ENCODE measurements at places on chromosomes 5 and 9.

DNA sequence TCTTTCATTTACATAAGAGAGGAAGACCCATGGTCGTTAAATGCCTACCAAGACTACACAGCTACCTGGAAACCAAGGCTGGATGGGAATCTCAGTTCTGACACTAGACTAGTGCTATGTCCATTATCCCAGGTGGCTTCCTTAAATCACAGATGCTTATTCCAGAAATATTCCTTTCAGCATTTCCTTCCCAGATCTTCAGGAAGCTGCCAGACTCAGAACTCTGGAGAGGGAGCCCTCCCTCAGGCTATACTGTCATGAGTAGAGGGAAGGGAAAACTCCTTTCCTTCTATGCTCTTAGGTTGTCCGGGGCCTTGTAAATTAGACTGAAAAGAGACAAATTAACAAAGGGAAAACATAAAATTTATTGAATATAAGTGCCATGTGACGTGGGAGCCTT is 20.8 kb downstream of the FREM1 start:
- H3K36me3 ChIP-seq = no peaks in the 10 kb centered on the region
- no peak overlapping the region for H3K4me3 ChIP-seq
- H3K27ac ChIP-seq = no peak overlapping the region
- peaks cover 4% of the 10 kb centered on the region for H3K4me1 ChIP-seq
- no peaks in the 10 kb centered on the region for H3K27me3 ChIP-seq

DNA sequence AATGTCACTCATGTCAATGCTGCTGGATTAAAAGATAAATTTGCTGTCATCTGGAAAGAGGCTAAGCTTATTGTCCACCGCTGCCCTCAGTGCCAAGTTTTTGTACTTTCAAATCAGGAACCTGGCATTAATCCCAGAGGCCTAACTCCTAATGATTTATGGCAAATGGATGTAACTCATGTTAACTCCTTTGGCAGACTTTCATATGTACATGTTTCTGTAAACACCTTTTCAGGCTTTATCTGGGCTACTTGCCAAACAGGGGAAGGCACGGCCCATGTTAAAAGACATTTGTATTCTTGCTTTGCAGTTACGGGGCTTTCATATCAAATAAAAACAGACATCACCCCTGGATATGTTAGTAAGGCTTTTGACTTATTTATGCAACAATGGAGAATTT is 608.0 kb upstream of the ACO1 start:
- H3K27me3 ChIP-seq = no peaks in the 10 kb centered on the region
- H3K27ac ChIP-seq = no peak overlapping the region
- H3K36me3 ChIP-seq = no peaks in the 10 kb centered on the region
- no peak overlapping the region for H3K4me3 ChIP-seq
- no peaks in the 10 kb centered on the region for H3K4me1 ChIP-seq

GRCh38 chr5:104412649-104413240 is 850.2 kb upstream of the NUDT12 start:
- H3K4me1 ChIP-seq = no peaks in the 10 kb centered on the region
- no peak overlapping the region for H3K4me3 ChIP-seq
- peak; percentile 27 for DNase-seq
- no peaks in the 10 kb centered on the region for H3K36me3 ChIP-seq

DNA sequence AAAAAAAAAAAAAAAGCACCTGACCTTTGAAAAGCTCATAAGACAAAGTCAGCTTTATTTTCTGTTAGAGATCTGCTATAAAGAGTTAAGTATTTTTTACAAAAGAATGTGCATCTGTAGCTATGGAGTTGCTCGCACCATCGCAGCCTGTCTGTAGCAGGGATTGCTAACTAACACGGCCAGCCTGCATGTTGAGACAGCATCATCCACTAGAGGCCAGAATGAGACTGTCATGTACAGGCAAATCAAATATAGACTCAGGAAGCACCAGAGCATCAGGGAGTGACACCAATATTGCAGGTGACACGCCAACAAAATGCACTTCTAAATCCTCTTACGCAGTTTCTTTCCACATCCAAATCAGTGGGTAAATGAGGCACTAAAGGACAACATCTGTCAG is 136.3 kb upstream of the RASEF start:
- H3K4me3 ChIP-seq = no peak overlapping the region
- DNase-seq = no peak
- no peaks in the 10 kb centered on the region for H3K4me1 ChIP-seq
- no peak overlapping the region for H3K27ac ChIP-seq

DNA sequence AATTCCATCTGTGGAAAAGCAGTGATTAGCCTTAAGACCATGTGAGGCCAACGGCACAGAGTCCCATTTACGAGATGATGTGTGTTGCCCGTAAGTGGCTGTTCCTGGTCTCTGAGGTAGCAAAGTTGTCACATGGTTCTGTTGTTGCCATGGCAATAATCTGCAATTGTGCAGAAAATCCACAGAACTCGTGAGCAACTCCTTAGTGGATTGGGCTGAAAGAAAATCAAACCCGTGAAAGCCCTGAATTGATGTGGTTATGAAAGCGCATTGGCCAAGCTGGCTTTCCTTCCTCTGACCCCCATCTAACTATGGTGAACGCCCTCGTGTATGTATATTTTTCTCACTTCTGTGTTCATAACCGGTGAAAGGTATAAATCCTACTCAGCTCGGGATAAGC is 614.7 kb downstream of the EBF1 start:
- no peaks in the 10 kb centered on the region for H3K27me3 ChIP-seq
- H3K4me3 ChIP-seq = no peak overlapping the region
- no peaks in the 10 kb centered on the region for H3K36me3 ChIP-seq

DNA sequence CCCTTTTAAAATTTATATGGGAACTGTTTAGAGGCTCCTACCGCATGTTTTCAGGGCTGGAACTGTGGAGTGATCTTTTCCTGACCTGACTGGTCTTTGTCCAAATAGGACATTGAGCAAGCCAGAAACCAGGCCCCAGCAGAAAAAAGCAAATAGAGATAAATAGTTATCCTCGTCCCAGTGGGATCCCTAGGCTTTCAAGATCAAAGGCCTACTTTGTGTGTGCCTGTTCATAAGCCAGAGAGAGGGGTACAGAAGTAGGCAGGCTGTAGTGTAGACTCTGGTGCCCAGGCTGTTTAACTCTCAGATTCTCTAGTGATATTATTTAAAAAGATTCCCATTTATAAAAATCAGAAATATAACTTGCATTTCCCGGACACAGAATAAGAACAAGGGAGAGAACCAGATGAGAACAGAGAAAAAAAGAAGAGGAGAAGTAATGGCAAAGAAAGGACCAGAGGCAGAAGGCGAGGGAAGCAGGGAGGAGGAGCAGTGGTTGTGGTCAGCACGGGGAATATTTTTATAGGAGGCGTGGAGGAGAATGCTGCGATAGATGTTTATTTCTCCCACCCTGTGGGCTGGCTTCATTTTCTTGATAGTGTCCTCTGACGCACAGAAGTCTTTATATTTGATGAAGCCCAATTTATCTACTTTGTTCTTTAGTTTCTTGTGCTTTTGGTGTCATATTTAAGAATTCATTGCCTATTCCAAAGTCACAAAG is 101.2 kb downstream of the AOPEP start:
- no peak overlapping the region for H3K4me3 ChIP-seq
- no peaks in the 10 kb centered on the region for H3K36me3 ChIP-seq
- peaks cover 5% of the 10 kb centered on the region for H3K4me1 ChIP-seq
- no peak for DNase-seq

GRCh38 chr9:14909961-14910805 is at the start of gene FREM1:
FREM1 (minus strand) TSS chr9:14910428; CDS start chr9:14868977, 41,451 bp downstream.
- H3K36me3 ChIP-seq = no peaks in the 10 kb centered on the region
- DNase-seq = no peak
- H3K4me1 ChIP-seq = peaks cover 3% of the 10 kb centered on the region
- no peaks in the 10 kb centered on the region for H3K27me3 ChIP-seq
- no peak within 1 kb of the TSS for H3K27ac ChIP-seq

DNA sequence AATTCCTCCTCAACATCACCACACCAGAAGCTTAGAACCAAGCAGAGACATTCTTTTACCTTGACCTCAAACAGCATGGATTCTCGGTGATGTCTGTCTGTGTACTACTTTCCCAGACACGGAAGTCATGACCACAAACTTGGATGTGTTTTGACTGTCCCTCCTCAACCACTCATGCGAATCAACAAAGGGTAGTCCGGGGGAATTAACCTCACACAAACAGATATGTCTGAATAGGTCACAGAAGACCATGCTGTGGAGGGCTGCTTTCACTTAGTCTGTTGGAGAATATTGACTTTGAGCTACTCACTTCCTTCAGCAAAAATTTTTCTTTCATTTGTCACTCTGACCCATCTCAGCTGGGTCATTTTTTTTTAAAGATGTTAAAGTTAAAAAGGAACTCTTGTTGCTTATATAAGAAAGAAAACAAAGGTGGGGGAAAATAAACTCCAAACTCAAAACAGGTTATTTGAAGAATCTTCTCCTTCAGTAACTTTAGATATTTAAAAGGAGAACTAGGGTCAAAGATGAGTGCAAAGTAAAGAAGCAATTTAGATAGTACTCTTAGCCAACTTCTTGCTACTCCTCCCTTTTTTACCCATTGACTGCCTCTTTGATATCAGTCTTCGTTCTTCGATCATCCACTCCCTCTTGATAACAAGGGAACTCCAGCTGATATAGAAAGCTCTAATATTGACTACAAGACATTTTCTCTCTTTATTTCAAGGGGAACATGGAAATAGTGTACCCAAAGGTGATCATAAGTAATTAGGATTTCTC is 343.4 kb upstream of the CDH6 start:
- H3K4me3 ChIP-seq = no peak overlapping the region
- H3K4me1 ChIP-seq = 0 out of 2 replicates have a peak, but pooled peaks cover 1% of the 10 kb centered on the region
- H3K27ac ChIP-seq = no peak overlapping the region

DNA sequence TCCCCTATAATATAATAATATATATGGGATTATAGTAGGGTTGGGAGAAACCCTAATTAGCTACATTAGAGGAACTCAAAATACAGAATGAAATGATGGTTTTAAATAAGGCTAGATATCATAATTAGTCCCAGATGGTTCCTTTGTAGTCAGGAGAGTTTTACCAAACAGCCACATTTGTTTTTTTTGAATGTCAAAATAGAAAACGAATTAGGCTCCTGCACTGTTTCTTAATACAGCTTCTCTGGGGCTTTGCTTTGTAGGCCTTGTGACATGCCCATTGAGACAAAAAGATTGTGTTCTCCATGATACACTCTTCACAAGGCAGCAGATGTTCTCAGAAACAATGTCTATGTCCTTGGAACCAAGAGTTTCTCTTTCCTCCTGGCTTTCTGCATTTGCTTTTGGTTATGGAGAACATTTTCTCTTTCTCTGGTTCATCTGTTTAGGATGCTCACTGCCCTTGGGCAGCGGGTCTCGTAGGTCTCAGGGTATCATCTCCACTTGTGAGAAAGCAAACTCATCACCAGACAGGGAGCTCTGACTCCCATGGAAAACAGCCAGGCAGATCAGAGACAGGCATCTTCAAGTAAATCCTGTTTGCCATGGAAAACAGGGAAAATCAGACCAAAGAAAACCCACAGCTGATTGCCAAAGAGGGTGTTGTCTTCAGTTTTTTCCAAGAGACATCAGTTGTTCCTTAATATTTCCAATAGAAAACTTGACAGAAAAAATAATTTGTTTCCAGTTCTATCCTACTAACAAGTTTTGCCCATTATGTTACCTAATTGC is 54.1 kb upstream of the RPS23 start:
- no peak overlapping the region for H3K27ac ChIP-seq
- H3K27me3 ChIP-seq = no peaks in the 10 kb centered on the region
- no peak for DNase-seq
